NCI-H1048 (cell line): ENCODE measurements at places on chromosomes 16 and 17.

GRCh38 chr16:24700549-24701392, 28.7 kb upstream of the TNRC6A start:
- DNase-seq = no peak

DNA sequence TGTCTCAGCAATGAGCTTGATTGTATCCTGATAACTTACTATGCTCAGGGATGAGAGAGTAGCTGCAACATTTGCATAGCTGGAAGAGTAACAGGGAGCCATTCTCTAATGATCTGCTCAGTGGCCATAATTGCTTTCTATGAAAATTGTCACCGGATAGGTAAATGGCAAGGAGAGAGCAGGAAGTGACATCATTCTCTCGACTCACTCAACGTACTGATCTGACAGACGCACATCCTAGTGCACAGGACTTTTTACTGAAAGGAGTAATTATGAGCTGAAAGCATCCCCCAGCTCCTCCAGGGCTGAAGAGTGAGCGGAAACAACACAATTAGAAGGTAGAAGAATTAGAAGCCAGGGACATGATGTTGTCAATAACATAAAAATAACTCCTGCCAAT, 71.8 kb downstream of the IRX5 start:
- DNase-seq = no peak

DNA sequence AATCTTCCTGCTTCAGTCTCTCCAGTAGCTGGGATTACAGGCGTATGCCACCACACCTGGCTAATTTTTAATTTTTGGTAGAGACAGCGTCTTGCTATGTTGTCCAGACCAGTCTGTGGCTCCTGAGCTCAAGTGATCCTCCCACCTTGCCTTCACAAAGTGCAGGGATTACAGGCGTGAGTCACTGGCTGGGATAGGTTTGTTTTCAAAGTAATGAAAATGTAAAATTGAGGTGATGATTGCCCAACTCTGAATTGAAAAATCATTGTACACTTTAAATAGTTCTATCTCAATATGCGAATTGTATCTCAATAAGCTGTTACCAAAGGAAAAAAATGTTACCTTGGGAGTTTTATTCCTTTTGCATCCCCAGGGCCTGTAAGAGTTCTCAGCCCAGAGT, 1.2 kb upstream of the AMFR start:
- DNase-seq = no peak

GRCh38 chr17:47899643-47900042, 3.6 kb downstream of the SP2 start:
- no peak for DNase-seq

DNA sequence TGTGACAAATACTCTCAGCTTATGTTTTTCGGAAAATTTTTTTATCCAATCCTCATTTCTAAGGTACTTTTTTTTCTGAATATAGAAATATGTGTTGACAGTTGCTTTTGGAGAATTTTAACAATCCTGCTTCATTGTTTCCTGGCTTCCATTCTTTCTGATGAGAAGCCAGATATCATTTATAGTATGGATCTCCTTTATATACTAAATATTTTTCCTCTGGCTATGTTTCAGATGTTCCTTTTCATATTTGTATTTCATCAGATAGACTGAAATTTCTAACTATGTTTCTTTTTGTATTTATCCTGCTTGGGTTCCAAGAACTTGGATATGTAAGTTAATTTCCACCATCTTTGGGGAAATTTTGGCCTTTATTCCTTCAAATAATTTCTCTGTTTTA, 138.9 kb upstream of the CDH11 start:
- no peak for DNase-seq

DNA sequence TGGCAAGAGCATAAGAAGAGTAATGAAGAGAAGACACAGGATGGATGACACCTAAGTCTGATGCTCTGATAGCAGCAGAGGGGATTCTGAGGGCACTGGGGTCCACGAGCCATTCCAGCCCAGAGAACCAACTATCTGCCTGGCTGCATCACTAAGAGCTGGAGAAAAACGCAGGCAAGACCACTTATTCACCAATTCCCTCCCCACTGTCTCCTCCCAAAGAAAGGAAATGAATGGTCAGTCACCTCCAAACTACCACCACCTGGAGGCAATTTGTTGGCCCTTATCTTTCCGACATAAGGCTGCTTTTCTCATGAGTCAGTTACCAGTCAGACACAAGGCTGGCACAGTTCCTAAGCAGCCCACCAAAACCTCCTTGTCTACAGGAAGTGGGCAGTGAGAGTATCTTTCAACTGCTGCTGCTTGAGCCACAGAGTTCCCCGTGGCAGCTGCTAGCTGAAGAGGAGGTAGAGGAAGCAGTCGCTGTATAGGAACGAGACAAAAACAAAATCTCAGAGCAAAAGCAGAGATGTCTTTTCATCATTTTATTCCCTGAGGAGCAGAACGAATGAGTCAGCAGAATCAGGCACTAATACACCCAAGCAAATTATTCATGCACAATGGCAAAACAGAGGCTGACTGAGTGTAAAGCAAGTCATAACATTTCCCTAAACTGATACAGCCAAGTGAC, 111.1 kb downstream of the SMG6 start:
- DNase-seq = no peak

DNA sequence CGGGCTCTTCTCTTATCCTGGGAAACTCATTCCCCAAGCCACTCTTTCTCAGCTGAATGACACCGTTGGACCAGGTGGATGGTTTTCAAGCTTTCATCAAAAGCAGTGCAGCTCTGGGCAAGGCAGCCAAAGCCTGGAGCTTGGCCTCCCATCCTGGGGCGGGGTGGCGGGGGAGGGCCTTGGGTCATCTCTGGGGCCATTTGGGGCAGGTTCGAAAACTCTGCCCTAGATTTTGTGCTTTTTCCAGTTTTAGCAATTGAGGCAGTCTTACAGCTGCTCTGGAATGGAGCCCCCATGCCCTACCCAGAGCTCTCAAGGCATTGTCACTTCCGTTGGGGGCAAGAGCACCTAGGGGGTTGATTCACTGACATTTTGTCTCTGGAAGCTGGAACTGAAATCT, 9.1 kb downstream of the MPRIP start:
- no peak for DNase-seq

GRCh38 chr17:43845766-43846165, 1.2 kb upstream of the CD300LG start:
- DNase-seq = no peak

- DNase-seq = no peak
Measured at GRCh38 chr17:4534515-4534914, 20.7 kb downstream of the MYBBP1A start.

DNA sequence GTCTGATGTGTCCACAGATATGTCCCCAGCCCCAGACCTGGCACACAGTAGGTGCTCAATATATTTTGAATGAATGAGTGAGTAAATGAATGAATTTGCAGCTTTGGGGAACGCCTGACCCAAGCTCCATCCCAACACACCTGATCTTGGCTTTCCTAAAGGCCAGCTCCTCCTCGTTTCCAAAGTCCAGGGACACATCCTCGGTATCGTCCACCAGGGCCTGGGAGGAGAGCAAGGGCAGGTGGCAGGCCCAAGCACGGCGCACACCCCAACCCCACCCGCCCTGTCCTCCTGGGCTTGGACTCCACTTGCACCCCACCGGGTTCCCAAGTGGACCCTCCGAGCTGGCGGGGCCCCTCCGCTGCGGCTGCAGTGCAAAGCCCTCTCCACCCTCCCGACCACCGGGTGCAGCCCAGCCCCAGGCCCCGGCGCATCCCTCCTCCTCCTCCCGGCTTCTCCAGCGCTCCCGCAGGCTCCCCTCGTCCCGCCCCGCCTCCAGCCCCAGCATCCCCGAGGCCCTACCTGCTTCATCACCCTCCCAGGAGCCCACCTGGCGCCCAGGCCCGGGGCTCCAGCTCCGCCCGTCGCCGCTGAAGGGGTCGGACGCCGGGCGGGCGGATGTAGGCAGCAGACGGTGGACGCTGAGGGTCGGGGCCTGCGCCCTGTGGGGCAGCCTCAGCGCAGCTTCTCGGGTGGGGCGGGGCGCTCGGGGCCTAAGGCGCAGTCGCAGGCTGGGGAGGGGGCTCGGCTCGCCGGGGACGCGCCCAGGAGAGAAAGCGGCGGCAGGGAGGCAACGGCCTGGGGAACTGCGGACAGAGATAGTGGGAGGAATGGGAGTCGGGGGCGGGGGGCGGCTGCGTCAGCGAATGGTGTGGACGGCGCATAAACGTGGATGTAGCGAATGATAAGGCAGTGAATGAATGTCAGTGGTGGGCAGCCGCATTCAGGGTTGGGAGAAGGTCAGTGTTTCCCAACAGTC, at the start of gene TVP23A:
Gene TVP23A (minus strand): TSS at position 832 of the 979 bp plus-strand sequence. CDS start 301 bp downstream, at position 531.
- DNase-seq = no peak

DNA sequence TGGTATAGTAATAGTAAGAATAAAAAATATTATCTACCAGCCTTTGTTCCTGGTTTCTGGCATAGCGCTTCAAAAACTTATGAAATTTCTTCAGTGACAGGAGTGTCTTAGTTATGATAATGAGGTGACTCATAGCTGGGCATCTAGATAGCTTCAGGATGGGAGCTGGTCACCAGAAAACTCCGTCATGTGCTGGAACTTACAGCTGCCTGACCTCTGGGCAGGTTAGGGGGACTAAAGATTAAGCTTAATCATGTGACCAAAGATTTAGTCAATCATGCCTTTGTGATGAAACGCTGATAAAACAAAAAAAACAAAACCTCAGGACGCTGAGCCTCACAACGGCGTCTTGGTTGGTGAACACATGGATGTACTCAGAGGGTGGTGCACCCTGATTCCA, 154.2 kb downstream of the MYO1D start:
- no peak for DNase-seq

GRCh38 chr17:57607553-57608120, 137.5 kb downstream of the CCDC182 start:
- DNase-seq = no peak

DNA sequence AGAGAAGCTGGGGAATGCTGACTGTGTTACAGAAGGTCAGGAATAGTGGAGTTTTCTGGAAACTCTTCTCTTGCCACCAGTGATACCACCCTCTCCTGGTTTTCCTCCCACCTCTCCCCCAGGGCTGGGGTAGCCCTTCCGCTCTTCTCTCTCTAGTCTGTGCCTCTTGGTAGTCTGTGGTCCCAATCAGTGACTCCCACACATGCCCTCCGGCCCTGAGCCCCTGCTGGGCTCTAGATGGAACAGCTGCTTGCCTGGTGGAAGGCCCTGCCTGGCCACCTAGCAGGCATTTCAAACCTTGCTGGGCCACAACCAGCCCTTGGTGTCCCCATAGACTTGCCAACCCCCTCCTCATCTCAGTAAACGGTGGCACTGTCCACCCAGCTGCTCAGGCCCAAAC, 15.2 kb upstream of the MTSS2 start:
- DNase-seq = no peak

- no peak for DNase-seq
Measured at GRCh38 chr16:57013229-57013628, 23.9 kb downstream of the NLRC5 start.

DNA sequence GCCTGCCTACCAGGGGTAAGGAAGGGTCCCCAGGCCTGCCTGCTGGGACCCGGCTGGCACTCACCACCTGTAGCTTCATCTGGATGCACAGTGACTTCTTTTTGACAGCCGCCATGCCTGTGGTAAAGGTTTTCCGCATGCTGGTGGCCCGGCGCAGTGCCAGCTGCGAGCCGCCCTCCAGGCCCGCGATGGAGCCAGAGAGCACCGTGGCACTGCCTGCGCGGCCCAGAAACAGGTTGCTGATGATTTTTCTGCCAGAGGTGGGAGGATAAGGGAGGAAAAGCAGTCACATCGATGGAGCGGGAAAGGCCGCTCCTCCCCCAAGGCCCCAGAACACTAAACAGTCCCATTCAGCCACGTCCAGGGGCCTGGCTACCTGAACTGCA, 67.4 kb downstream of the PIPOX start:
- DNase-seq = no peak

- no peak for DNase-seq
Measured at GRCh38 chr17:13582776-13583547, 18.8 kb downstream of the HS3ST3A1 start.

GRCh38 chr17:61212655-61213054, 187.0 kb upstream of the TBX2 start:
- DNase-seq = no peak

DNA sequence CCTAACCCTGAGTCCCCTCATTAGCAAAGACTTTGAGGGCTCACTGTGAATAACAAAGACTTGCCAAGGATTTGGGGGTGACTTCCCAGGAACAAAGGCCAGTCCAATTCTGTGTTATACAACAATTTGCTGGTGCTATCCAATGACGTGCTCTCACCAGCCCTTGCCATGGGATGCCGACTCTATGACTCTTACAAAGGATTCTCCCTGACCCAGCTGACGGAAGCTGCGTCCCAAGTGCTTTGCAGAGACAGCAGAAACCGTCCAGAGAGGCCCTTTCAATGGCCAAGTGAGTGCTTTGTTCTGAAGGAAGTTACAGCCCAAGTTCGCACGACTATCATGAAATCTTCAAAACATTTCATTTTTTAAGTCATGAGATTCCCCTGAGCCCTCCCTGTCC, 345.3 kb upstream of the TNRC6C start:
- no peak for DNase-seq

GRCh38 chr17:48457080-48457836, 27.2 kb upstream of the SKAP1 start:
- peak; percentile 2 for DNase-seq

DNA sequence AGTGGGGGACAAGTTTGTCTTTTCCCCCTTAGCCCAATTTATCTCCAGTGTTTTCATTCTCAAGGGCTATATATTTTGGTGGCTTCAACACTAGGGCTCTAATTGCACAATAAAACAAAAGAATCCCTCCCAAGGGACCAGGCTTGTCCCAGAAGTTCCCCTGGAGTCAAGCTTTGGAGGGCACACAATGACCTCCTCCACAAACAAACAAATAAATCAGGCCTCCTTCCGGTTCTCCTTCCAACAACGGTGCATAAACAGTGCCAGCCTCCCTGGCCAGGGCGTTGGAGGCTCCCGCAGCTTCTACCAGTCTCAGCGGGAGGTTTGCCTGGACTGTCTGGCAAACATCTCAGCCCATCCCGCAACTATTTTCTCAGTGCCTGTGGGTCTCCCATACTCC, 188.0 kb upstream of the FOXF1 start:
- no peak for DNase-seq

- no peak for DNase-seq
Measured at GRCh38 chr17:81990836-81991683, 13.6 kb downstream of the ASPSCR1 start.

- DNase-seq = no peak
Measured at GRCh38 chr17:144936-145670, 7.7 kb downstream of the SCGB1C2 start.

DNA sequence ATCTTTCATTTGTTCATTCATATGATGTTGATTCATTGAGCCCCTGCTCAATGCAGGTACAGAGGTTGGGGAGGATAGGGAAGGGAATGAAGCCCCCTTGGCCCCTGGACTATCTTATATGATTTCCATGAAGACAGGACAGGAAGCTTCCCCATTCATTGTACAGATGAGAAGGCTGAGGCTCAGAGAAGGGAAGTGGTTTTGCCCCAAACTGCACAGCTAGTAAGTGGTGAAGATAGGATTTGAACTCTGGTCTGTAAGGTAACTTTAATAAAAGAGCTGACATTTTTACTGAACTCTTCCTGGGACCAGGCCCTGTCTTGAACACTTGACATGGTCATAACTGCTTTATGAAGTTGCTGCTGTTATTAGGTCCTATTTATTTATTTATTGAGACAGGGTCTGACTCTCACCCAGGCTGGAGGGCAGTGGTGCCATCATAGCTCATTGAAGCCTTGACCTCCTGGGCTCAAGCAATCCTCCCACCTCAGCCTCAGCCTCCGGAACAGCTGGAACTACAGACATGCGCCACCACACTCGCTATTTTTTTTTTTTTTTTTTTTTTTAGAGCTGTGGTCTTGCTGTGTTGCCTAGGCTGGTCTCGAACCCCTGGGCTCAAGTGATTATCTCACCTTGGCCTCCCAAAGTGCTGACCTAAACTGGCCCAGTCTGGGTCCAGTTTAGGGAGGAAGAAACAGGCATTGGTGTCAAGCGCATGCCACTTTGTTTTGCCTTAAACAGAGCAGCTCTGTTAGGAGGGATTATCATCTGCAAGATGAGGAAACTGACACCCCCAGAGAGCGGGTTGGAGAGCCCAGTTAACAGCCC, 5.0 kb downstream of the CTF1 start:
- no peak for DNase-seq
